Camera-type eye (tissue), 1 donor: ENCODE measurements at places on chromosomes 5 and 9. TPM values are rescaled to one million over a fixed set of nuclear protein-coding genes. Genes with fewer than 3 reads are reported as not detected.

SPATA31C2 gene
- total RNA-seq: not detected

IL5 gene
- total RNA-seq: not detected

CDH9 gene
- 1.6 TPM for total RNA-seq

TAF11L2 gene
- total RNA-seq: not detected

TSSK1B gene
- 0.38 TPM for total RNA-seq

PIP5KL1 gene
- 3.2 TPM for total RNA-seq

PTGDS gene
- 230 TPM for total RNA-seq

SLCO6A1 gene
- not detected for total RNA-seq

PCDHB12 gene
- total RNA-seq: 15.0 TPM

SCGB3A1 gene
- total RNA-seq: 2.2 TPM

AQP7 gene
- not detected for total RNA-seq

WDR31 gene
- total RNA-seq: 17.2 TPM

PRRC1 gene
- 72.5 TPM for total RNA-seq

INSL4 gene
- total RNA-seq: not detected

CCDC112 gene
- total RNA-seq: 20.0 TPM
